ENCODE measurements at places on chromosomes 13 and 19.

DNA sequence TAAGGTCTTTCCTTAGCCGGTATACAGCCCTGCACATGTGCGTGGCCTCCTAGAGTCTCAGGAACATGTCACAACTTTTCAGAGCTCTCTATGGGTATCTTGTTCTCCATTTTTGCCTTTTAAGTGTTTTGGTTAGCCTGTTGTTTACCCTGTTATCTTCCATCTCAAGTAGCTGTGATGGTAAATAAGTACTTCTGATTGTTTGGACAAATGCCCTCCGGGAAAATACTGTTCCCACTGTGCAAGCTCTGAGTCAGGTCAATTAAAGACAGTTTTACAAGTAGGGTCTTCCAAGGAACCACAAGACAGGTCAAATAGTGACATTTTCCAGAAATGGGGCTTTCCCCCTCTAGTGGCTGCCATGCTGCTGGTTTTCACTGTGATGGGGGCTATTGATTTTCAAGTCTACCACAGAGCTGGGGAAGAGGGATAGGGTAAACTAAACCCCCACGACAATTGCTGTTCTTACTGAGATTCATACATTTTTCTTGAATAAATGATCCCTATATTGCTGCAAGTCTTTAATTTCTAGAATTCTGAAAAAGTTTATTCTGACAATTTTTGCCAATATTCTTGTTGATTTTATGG, 109.5 kb downstream of the TM9SF2 start:
- DNase-seq = no peak

DNA sequence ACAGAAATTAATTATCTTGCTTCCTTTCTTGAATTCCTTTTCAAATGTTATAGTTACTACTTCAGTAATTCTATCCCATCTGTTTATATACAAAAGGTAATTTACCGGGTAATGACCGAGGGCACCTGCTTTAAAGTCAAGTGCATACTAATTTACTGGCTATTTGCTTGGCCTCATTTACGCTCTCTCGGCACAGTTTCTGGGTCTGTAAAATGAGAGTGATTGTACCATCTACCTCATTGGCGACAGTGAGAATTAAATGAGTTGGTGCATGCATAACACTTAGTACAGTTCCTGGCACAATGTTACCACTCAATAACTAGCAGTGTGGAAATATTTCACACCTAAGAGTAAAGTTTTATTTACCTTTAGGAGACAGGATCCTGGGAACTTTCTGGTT, 111.6 kb downstream of the GGACT start:
- no peak for DNase-seq

DNA sequence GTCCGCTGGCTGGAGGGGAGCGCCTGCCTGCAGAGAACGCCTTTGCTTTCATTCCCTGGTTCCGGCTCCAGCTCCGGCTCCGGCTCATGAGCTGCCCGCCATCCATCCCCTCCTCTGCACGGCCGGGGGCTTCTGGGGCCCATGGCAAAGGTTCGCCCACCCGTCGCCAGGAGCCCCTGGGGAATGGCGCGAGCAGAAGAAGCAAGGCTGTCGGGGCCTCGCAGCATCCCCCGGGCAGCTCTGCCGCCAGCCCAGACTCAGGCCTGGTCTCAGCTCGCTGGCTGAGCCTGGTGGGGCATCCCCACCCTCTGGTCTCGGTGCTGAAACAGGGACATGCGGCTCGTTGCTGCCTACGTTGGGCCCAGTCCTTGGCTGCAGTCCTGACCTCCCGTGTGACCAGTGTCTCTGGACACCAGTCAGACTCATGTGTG, 96.8 kb downstream of the KDM4B start:
- DNase-seq = no peak

GRCh38 chr19:42544146-42544545, 15.9 kb upstream of the CEACAM1 start:
- DNase-seq = no peak

DNA sequence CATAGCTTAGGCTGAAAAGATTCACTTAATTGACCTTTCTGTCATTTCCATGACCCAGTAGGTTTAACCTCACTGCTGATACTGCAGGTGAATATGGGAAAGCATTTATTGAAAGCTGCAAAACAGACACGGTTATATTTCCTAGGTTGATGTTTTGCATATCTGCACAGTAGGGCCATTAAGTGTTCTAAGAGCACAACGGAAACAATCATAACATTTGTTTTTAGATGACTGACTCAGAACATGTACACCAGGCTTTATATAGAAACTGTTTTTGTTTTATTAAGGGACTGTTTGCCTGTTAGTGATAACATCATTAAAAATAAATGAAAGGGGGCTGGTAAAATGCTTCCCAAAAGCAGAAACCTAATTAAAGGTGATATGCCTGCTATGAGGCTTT, 367.8 kb downstream of the DACH1 start:
- DNase-seq = no peak

GRCh38 chr13:40194224-40194806, 472.1 kb downstream of the FOXO1 start:
- no peak for DNase-seq

GRCh38 chr19:55193481-55193880, 13.4 kb upstream of the SYT5 start:
- DNase-seq = no peak

GRCh38 chr19:1769645-1769985, 16.3 kb downstream of the ONECUT3 start:
- no peak for DNase-seq

- no peak for DNase-seq
Measured at GRCh38 chr13:94128430-94128829, 351.1 kb downstream of the DCT start.

DNA sequence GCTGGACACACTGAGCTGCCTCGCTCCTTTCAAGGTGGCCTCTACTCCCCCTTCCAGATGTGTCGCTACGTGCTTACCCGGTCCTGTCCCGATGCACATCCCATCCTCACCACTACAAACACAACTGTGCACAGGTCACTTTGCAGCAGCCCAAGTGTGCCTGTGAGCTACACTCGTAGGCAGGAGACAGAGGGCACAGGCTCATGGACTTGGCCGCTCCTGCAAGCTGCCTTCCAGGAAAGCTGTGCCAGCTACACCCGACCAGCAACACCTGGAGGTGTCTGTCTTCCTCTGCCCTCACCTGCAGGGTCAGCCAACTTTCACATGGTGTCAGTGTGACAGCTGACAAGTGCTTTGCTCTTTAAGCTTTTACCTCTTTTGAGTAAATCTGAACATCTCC, 15.4 kb downstream of the CARS2 start:
- no peak for DNase-seq

GRCh38 chr19:40685563-40685962, 4.9 kb downstream of the NUMBL start:
- no peak for DNase-seq

- DNase-seq = no peak
Measured at GRCh38 chr13:43687038-43687437, 99.7 kb downstream of the ENOX1 start.

GRCh38 chr19:55041627-55042343, 3.7 kb upstream of the GP6 start:
- no peak for DNase-seq

- DNase-seq = no peak
Measured at GRCh38 chr13:27186295-27186694, 14.7 kb upstream of the USP12 start.

GRCh38 chr19:2722541-2723344, 1.6 kb upstream of the DIRAS1 start:
- DNase-seq = no peak

DNA sequence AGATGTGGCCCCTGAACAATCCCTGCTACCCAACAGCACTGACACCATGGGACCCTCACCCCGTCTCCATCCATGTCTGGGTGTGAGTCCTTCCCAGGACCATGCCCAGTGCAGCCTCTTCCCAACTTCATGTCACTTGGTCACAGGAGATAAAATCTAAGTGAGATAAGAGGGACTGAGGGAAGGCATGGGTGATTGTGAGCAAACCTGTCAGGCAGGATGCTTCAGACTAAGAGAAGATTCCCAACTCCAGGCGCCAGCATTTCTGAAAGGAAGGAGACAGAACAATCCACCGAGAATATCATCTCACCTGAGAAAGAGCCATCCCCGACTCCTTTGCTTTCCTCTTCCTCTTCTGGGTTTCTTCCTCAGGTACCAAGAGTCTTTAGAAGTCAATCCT, 7.5 kb downstream of the ZNF320 start:
- no peak for DNase-seq

DNA sequence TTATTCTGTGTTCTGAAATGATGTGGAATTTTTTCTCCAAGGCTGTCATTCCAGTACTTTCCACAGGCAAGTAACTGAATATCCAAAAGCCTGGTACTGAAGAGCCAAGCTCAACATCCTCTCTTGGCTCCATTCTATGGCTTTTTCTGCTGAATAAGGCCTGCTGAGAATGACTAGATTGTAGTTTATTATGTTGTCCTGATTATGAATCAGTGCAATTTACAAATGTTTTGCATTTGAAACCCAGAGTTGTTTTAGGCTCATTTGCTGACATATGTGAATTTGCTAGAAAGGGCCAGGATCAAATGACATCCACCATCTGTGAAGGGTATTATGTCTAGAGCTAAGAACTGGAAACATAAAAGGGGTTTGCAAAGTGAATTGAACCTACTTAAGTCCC, 596.6 kb downstream of the KCTD12 start:
- no peak for DNase-seq

GRCh38 chr13:34179481-34179880, 361.5 kb downstream of the RFC3 start:
- no peak for DNase-seq

- DNase-seq = no peak
Measured at GRCh38 chr13:41461527-41462139, 4.3 kb downstream of the RGCC start.

- no peak for DNase-seq
Measured at GRCh38 chr13:75347925-75348324, 134.0 kb downstream of the TBC1D4 start.

DNA sequence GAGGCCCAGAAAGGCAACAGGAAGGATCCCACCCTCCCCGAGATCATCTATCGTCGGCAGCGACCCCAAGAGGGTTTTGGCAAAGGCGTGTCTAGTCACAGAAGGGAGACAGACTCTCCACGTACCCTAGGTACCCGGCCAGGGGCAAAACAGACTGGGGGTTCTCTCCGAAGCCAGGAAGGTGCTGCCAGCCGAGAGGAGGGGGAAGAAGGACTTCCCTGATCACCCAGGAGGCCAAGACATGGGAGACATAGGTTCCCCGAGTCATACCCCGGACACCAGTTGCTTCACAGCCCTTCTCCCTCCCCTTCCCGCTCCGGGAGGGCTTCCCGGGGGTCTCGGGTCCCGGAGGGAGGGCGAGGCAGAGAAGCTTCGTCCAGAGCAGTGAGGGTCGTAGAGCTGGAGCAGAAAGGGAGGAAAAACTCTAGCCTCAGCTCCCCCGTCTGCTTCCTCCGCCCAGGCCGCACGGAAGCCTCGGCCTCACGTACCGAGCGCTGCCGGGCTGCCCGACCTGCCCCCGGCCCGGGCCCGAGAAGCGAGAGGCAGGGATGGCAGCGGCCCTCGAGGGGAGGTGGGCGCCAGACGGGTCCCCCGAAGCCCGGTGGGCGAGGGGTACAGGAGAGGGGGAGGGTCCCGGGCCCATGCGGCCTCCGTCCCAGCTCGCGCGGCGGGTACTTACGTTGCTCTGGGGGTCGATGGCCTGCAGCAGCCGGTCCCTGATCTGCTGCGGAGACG, 644 bp downstream of the MED26 start:
- no peak for DNase-seq

- no peak for DNase-seq
Measured at GRCh38 chr19:5943623-5944022, 29.6 kb downstream of the CAPS start.

DNA sequence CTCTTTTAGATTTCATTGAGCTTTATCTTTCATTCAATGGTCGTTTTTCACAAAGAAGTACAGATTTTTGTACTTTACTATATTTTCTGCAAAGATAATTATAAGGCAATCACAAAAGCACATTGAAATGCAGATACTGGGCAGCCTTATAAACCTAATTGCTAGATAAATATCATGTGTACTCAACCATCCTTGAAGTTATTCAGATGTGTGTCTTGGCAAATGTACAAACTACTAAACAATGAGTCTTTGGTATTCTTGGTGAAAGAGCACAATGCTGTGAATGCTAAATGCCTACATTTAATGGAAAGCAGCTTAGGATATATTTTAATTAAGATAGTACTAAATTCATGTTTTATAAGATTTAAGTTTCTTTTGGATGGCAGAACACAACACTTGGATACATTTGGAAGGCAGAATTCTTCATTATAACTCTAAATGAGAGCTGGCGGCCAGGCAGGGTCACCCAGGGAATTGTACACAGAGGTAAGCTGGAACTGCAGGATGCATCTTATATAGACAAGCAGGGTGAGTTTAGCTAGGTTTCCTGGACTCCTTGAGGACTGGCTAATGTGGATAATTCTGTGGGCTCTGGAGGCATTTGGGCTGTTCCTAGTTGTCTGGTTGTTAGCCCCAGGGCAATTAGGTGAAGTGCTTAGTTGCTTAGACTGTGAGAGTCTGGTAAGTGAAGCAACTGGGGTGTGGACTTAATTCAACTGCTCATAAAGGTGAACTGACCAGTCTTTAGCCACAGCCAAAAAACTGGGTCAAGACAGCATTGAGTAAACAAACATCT, 286.6 kb downstream of the PCDH20 start:
- DNase-seq = no peak

GRCh38 chr13:91076830-91077229, 270.7 kb upstream of the MIR17HG start:
- DNase-seq = no peak

DNA sequence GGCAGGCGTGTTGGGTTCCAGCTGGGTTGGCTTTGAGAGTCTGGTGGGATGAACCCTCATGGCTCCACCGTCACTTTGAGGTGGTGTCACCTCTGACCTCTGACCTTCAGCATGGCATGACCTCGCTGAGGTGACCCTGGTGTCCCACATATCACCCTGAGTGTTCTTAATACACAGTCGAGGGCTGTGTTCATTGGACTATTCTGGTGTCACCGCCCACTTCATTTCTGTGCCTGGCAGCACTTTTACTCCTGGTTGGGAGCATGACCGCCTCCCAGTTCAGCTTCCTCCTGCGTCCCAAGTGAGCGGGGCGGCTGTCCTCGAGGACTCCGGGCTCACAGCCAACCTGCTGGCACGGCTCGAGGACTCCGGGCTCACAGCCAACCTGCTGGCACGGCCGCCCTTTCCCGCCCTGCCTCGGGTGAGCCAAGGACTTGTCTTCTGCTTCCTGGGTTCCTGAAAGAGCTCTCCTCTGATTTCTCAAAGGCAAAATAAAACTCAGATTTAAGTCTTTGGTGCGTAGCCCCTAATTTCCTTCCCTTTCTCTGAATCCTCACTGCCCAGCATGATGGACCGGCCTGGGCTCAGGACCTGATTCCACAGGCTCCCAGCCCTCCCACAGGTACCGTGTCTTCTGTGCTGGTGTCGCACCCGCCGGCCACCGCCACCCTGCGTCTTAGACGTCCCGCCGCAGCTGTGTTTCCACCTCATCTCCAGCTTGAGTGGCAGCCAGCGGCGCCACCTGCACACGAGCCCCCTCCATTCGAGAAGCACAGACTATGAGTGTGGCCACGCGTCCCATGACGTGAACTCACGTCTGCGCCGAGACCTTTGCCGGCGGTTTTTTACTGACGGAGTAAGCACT, 10.4 kb downstream of the ATP4B start:
- DNase-seq = no peak

GRCh38 chr13:66224663-66225062, 1005.5 kb downstream of the PCDH9 start:
- DNase-seq = no peak
